LoVo (cell line): ENCODE measurements at places on chromosomes 16 and 17.
A peak's percentile ranks its signal among the peaks of the same experiment; 100 is the strongest.

DNA sequence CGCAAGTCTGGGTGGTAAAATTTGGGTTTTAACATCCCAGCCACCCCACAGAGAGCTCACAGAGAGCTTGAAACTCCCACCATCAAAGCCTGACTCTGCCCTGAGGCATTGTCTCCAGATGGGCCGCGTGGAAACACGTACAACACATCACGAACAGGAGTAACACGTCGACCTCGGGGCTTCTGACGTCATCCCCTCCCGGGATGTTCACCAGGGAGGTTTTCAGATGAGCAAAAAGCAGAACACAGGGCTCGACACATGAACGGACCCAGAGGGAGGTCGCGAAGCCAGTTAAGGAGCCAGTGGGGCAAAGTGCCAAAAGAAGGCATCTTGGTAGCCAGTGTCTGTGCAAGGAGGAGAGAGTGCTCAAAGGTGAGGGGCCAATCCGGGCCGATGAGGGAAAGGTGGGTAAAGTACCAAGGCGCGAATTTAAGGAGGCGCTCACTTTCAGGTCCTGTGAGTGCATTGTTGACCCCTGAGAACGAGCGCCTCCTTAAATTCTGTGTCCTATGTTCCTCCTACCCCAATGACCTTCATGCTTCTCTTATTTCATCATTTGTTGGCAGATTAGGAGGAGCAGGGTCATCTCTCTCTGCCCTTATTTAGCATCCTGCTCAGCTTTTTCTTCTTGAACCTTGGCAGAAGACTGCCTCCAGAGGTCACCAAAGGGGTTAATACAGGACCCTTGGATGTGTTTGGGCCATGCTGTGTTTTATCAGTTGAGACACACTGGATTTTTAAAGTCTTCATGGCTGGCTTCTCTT is 5.6 kb downstream of the RCVRN start:
- DNase-seq = no peak

DNA sequence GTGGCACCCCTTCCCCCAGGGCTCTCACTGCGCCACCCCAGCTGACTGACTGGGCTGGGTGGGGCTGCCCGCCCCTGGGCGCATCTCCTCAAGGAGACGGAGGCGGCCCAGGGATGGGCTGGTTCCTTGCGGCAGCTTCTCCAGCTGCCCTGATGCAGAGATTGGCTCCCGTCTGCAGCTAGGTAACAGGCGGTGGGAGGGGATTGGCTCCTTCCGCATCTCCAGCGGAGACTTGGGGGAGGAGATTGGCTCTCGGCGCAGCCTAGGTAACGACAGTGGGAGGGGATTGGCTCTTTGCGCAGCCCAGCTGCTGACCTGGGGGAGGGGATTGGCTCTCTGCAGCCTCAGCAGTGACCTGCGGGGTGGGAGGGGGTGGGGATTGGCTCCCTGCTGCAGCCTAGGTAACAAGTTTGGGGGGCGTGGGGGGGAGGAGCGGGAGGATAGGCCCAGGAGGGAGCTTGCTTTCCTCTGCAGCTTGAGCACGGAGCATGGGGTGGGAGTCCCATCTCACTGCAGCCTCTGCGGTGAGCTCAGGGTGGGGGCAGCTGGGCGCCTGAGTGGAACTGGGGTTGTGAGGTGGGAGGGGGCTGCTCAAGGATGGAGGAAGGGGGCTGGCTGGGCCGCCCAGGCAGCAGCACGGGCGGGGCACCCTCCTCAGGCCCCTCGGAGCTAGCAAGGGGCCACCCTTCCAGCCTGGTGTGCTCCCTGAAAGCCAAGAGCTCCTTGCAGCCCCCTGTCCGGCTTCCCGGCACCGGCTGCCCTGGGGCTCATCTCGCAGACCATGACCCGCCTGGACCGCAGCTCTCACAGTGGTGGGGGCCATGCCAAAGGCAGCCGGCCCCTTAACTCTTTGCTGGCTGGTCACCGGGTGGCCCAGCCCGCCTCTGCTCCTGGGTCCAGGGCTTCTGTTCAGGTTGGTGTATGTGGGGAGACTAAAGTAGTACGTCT is 6.4 kb downstream of the NFE2L1 start:
- DNase-seq = no peak

GRCh38 chr17:35245196-35245486 is 2.3 kb downstream of the SLFN5 start:
- peak; percentile 45 for DNase-seq

DNA sequence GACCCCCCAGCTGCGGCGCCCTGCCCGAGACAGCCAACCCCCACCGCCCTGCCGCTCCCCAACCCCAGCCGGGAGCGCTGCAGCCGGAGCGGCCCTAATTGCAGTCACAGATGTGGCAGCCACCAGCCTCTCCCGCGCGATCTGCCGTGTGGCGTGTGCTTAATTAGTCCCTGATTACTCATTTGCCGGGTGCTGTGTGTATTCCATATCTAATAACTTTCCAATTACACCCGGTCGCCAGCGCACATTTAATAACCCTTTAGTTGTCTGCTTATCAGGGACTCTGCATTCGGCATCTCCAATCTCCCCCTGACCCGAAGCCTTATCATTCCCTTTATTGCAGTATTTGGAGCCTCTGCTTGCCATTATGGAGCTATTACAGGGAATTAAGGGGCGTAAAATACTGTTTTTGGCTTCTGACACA is 236.7 kb upstream of the CIBAR2 start:
- no peak for DNase-seq

DNA sequence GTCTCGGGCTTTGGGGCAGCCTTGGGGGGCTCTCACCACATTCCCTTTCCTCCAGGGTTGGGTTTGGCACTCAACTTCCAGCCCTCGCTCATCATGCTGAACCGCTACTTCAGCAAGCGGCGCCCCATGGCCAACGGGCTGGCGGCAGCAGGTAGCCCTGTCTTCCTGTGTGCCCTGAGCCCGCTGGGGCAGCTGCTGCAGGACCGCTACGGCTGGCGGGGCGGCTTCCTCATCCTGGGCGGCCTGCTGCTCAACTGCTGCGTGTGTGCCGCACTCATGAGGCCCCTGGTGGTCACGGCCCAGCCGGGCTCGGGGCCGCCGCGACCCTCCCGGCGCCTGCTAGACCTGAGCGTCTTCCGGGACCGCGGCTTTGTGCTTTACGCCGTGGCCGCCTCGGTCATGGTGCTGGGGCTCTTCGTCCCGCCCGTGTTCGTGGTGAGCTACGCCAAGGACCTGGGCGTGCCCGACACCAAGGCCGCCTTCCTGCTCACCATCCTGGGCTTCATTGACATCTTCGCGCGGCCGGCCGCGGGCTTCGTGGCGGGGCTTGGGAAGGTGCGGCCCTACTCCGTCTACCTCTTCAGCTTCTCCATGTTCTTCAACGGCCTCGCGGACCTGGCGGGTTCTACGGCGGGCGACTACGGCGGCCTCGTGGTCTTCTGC is 8.4 kb downstream of the SLC16A3 start:
- DNase-seq = no peak

GRCh38 chr16:1677339-1677738 is 740 bp upstream of the JPT2 start:
- no peak for DNase-seq

DNA sequence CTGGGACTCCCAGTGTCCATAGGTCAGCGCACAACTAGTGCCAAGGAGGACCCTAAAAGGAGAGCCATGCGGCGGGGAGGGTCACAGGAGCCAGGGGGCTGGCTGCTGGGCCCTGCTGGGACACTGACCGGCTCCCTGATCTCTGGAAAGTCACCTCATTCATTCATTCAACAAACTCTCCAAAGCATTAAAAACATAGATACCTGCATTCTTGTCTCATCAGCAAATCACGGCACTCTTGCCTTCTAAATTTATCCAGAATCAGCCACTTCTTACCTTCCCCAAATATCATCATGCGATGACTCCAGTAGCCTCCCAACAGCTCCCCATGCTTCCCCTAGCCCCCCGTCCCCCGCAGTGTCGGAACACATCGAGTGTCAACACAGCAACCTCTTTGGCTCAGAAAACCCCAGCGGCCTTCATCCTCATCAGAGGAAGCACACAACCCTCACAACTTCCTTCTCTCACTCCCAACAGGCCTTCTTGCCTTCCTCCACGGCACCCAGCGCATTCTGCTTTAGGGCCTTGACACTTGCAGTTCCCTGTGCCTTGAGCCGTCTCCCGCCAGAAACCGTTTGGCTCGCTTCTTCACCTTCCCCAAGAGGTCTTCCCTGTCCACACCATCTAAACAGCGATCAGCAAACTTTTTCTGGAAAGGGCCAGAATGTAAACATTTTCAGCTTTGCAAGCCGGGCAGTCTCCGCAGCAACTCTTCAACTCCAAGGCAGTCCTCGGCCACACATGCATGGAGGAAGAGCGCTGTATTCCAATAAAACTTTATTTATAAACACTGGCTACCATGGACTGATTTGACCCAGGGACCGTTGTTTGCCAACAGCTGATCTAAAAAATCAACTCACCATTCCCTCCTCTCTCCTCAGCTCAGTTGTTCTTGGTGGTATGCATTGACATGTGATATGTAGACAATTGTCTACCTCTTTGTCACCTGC is 119.5 kb upstream of the TNRC6C start:
- no peak for DNase-seq

DNA sequence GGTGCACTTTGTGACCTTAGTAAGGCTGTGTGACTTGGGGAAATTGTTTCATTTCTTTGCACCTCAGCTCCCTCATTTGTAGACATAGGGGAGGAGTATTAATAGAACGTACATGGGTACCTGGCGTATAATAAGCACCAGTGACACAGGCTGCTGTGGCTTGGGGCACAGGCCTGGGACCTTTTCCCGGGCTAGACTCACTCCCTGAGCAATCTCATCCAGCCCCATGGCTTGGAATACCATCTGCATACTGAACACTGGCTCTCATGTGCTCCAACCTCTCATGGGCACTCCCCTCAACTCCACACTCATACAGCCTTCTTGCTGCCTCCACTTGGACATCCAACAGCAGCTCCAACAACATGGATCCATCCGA is 41.0 kb upstream of the MRPS23 start:
- DNase-seq = no peak

- DNase-seq = no peak
These were observed 43.2 kb downstream of the CLEC16A start for GRCh38 chr16:10987361-10988163.

DNA sequence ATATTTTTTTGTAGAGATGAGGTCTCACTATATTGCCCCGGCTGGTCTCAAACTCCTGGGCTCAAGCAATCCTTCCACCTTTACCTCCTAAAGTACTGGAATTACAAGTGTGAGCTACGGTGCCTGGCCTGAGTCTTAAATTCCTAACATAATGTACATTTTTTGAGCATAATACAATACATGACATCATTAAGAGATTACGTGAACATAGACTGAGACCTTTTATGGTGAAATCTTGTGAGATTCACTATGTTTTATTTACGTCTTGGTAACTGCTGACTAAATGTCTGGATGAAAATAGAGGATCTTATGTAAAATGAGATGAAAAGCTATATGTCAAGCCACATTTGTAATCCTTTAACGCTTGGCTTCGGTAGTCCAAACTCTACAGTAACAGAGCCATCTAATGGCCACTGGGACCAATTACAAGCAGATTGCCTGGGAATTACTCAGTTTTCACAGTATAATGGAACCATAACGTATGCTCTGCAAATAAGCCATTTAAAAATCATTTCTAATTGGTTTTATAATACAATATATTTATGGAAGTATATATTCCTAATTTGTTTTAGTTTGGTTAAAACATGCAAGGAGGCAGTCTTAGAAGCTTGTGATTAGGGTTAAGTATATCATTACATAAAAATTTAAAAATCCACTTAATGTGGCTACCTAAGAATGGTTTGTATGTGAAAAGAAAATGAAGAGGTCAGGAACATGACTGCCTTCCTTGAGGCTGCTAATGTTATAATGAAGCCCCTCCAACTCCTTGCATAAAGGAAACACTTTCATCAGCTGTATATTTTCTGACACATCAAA is 8.1 kb upstream of the EFCAB13 start:
- DNase-seq = peak; percentile 74

DNA sequence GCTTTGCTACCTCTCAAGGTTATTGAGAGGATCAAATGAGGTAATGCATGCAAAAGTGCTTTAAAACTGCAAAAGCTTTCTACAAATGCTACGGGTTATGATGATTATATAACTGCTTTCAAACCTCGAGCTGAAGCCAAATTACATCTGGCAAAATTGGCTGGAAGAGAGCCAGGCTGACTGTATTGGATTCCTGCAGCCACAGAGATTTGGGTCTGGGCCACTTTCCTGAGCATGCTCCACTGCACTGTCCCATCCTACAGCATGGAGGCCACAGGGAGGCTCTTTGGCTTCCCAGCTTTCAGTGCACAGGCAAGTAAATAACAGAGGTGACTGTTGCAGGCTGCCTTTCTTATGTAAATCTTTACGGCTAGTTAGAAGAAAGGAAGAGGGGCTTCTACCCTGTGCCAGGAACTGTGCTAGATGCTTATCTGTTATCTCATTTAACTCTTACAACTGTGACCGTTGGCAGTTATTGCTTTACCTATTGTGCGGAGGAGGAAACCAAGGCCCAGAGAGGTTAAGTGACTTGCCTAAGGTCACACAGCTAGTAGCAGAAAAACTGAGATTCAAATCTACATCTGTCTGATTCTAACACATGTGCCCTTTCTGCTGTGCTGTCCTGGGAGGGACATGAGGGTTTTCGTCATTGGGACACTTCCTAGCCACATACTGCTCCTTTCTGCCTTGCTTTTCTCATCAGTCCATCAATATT is 121.8 kb downstream of the SPACA3 start:
- no peak for DNase-seq

DNA sequence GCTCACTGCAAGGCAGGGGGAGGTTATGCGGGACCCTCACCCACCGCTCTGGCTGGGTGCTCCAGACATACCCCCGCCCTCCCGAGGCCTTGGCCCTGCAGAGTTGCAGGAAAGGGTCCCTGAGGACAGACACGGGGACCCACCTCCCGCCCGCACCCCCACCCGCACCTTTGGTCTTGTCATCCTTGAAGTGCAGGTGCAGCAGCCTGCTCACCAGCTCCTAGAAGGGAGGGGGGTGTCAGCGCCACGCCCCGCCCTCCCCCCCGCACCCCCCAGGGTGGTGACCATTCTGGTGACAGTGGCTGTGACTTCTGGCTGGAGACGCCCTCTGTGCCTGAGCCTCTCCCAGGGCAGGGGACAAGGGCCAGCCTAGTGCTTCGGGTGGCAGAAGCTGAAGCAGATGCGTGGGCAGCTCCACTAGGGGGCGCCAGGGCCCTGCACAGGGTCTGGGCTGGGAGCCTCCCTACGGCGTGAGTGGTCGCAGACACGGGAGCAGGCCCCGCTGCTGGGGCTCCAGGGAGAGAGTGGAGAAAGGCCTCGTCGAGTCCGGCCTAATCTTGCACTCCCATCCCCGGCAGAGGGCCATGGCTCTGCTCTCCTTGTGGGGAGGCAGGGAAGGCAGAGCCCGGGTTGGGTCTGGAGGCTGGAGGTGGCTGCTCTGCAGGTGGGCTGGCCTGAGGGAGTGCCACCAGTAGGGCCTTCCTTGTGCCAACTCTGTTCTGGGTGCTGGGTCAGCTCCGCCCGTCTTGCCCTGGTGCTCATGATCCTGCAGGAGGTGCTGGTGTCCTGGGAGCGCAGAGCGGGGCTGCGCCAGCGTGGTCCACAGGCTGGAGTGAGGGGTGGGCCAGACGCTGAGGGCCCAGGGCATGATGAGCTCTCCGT is 2.7 kb downstream of the CENPX start:
- peak; percentile 36 for DNase-seq

DNA sequence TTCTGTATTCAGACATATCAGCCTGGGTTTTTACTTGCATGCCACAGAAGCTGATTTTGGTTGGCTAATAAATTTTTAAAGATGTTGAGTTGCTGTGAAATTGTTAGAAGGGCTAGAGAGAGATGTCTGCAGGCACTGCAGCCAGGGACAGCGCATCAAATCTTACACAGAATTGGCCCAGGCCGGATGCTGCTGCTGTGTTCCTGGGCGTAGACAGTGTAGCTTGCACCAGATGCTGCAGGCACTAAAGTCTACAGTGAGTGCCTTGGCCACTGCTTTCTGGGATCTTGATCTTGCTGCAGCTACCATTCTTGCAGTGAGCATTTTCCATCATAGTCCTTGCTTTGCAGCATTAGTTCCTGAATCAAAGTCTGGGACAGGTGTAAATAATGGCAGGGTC is 169.9 kb downstream of the SPECC1 start:
- no peak for DNase-seq
